NCI-H446 treated with DMSO at 0.1 percent for 48 hours (cell line): ENCODE measurements at places on chromosomes 12 and 14.

DNA sequence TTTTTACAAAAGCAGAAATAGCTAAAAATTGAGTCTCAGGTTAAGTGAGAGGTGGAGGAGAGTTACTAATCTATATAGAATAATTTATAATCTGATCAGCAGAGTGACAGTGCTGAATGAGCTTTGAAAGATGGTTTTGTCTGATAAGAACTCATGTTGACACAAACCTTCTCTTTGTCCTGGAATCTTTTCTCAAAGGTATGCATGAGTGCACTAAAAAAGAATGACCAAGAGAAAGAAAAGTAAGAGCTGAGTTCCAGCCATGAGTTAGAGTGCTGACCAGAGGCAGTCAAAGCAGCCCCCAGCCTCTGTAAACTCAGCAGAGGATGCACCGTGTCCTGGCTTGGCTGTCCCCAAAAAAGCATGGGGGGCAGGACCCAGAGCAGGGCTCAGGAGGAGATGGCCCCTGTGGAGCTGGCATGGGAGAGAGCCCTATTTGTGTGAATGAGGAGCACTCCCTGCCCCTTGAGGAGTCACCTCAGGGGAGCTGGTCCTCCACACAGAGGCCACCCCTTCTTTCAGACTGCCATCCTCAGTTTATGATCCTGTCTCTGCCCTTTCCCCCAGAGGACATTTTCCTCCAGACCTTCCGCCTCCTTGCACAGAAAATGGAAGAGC, 129.8 kb downstream of the SEC23A start:
- no peak for DNase-seq

DNA sequence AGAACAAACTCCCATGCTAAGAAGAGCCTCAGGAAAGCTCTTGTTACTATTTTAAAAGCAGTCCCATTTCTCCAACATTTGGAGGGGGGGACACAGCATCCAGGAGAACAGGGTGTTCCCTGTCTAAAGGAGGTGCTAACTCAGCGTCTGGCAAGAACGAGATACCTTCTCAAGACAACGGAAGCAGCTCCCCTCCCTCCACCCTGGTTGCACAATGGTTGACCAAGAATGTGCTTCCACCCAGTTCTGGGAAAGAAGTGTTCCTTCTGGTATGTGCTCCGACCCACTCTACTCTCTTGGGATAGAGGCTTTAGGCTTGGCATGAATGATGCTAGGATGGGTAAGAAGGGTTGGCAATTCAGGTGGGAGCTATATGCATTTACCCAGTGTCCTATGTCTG, 1.5 kb upstream of the KRT6A start:
- DNase-seq = no peak

DNA sequence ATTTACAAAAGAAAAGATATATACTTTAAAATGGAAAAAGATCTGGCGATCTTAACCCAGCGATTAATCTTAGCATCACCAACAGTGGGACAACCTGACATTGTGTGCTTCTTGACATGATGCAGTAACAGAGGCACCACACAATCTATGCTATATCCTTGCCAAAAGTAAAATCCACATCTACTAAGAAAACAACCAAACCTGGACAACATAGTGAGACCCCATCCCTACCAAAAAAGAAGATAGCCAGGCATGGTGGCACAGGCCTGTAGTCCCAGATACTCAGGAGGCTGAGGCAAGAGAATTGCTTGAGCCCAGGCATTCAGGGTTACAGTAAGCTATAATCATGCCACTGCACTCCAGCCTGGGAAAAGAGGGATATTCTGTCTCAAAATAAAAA, 50.5 kb downstream of the SINHCAF start:
- no peak for DNase-seq

DNA sequence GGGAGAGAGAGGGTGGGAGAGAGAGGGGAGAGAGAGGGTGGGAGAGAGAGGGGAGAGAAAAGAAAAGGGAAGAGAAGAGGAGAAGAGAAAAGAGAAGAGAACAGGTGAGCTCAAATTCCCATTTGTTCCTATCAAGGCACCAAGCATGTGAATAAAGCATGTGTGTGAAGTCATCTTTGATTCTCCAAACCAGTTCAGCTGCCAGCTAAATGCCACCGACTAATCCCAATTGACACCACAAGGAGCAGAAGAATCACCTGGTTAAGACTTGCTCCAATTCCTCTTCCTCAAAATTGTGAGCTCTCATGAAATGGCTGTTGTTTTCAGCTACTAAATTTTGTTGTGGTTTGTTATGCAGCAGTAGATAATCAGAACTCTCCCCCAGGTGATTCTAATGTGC, 188.9 kb downstream of the TMX1 start:
- no peak for DNase-seq

- DNase-seq = no peak
These were observed 301.5 kb downstream of the NELL2 start for GRCh38 chr12:44574586-44574985.

DNA sequence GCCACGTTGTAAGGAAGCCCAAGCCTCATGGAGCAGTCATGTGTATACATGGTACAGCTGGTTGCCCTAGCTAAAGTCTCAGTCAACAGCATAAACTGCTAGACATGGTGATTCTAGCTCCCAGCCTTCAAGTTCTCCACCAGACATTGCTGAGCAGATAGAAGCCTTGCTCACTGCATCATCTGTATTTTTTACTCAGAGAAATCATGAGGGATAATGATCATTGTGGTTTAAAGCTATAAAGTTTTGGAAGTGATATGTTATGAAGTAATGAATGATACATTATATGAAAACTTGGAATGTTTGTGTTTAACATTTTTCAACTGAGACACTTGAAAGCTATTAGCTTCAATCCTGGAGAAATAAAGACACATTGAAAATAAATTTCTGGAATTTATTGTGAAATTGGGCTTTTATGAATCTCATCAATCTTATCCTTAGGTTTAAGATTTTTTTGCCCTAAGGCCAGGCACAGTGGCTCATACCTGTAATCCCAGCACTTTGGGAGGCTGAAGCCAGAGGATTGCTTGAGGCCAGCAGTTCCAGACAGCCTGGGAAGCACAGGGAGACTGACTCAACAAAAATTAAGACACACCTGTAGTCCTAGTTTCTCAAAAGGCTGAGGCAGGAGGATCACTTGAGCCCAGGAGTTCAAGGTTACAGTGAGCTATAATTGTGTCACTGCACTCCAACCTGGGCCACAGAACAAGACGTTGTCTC, 5.6 kb upstream of the NFATC4 start:
- DNase-seq = no peak

GRCh38 chr14:91935586-91935985, 11.9 kb downstream of the FBLN5 start:
- no peak for DNase-seq

DNA sequence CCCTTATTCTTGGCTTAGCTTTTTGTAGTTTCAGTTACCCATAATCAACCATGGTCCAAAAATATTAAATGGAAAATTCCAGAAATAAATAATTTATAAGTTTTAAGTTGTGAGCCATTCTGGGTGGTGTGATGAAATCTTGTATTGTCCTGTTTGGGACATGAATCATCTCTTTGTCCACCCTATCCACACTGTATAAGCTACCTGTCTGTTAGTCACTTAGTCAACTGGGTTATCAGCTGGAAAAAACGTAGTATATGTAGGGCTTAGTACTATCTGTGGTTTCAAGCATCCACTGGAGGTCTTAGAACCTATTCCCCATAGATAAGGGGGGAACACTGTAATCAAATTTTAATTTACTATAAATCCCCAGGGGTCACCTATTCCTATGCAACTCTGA, 52.7 kb downstream of the NKX2-1 start:
- DNase-seq = no peak

GRCh38 chr12:113332688-113333417, 2.1 kb downstream of the SLC8B1 start:
- DNase-seq = no peak

- no peak for DNase-seq
These were observed 7.6 kb downstream of the NOC4L start for GRCh38 chr12:132151766-132152410.

DNA sequence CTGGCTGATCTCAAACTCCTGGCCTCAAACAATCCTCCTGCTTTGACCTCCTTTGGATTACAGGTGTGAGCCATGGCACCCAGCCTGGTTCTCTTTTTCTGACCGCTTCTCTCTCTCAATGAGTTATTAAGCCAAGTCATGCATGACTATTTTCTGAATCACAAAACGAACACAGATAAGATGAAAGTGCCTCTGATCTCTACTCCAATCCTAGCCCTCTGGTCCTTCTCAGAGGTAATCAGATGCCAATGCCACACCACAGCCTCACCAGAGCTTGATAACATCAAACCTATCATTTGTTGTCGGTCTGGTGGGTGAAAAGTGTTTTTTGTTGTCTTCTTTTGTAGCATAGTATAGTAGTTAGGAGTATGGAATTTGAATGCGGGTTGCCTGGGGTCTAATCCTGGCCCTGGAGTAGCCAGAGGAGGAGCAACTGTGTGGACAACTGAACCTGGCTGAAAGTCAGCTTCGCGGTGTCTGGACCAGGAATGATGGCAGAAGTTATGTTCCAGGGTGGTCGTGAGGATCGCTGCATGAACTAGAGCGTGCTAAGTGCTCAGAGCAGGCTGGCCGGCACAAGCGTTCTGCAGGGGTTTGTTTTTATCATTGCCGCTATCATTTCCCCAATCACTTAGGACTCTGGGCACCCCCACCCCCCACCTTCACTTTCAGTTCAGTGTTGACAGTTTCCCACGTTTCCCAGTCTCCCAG, 77.9 kb downstream of the SPRING1 start:
- DNase-seq = no peak

GRCh38 chr12:124109760-124110159, 136.7 kb downstream of the ZNF664 start:
- no peak for DNase-seq

- no peak for DNase-seq
These were observed 102.4 kb upstream of the CCDC196 start for GRCh38 chr14:66383771-66384170.

DNA sequence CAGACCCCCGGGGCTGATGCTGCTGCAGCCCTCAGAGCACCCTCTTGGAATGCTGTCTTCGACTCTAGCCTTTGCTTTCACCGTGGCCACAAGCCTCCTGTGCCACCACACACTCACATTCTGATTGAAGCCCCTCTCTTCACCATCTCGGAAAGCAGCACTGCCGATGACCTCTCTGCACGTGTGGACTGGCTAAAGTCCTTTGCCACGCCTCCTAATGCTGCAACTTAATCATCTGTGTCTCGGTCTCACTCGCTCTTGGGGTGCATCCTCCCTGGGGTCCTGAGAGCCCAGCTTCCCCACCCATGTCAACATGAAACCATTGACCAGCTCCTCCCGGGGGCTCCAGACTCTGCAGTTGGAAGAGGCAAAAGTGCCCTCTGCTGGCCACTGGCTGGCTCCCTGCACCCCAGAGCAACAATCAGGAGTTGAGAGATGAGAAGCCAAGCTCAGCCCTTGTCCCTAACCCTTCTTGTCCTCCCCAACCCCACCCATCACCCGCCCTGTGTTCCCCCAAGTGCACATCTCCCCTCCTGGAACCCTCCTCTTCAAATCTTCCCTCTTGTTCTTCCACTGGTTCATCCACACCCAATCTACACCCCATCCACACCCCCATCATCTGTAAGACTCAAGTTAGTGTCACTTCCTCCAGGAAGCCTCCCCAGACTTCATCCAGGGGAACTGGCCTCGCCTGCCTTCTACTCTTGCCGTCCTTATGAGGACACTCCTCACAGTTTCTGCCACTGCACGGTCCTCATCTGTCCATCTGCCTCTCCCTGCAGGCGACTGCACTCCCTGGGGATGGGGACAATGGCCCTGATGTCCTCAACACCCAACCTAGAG, 23.6 kb upstream of the FAM181A start:
- no peak for DNase-seq

GRCh38 chr12:50626026-50626425, 121.2 kb downstream of the DIP2B start:
- DNase-seq = no peak

DNA sequence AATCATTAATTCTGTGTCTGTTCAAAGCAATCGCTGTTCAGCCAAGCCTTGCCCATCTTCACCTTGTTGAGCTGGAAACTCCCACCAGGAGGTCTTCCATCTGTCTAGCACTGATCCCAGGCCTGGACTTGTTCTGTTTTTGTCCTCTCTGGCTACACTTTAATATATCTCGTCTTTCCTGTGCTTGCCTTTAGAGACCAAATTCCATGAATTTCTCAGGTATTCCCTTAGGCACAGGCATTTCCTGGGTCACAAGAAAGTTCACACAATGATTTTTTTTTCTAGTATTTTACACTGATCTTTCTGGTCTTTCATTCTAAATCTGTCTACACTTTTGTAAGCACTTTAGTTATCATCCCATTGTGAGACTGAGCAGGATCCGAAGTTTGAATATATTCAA, 116.4 kb upstream of the CCND2 start:
- no peak for DNase-seq

GRCh38 chr14:52025310-52025709, 36.0 kb downstream of the RTRAF start:
- no peak for DNase-seq

DNA sequence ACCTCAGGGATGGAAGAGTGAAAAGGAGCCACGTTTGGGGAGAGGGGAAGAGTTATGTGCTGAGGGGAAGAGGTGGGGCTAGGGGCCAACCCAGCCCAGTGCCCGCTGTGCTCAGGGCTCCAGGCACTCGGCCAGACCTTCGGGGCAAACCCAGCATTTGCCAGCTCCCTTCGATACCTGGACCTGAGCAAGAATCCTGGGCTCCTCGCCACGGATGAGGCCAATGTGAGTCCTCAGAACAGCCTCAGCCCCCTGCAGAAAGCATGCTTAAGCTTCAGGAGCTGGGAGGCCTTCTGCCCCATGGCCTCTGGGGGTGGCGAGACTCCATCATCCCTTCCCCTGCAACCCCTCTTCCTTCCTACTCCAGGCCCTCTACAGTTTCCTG, 5.0 kb downstream of the CARMIL3 start:
- peak; percentile 13 for DNase-seq

DNA sequence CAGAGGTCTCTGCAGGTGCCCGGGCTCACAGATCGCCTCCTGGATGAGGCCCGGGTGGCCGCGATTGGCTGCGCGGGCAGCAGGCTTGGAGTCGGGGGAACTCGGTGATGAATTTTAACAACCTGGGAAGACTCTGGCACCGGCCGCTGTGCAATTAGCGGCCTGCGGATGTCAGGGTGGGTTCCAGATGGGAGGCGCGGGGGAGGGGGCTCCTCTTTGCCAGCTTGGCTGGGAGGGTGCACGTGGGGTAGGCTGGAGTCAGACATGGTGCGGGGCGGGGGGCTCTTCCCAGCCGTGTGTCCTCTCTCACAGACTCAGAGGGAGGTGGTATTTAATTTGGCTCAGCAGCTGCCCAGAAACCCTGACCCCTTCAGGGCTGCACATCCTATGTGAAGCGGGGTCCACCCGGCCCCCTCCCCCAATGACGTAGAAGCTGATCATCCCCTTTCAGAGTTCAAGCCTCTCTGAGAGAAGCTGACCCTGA, 81.4 kb downstream of the KIF26A start:
- DNase-seq = peak; percentile 90

GRCh38 chr12:26595806-26596205, 237.2 kb downstream of the ITPR2 start:
- peak; percentile 7 for DNase-seq

DNA sequence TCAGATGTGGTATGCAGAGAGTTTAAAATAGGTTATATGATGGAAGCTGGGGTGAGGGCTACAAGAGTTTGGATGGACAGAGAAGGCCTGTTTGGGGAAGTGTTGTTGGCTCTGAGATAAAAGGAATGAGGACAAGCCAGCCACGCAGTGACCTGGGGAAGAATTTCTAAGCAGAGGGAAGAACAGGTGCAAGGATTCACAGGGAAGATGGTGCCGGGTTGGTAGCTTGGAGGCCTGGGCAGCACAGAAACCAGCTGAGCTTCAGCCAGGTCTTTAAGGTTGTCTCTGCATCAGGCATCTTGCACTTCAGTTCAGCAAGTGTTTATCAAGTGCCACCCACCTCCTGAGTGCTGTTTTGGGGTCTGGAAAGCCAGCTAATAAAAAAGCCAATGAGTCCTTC, 1163.7 kb downstream of the AACS start:
- no peak for DNase-seq

GRCh38 chr14:24556756-24557155, 19.3 kb downstream of the CTSG start:
- no peak for DNase-seq
